NCI-H187 treated with DMSO at 0.1 percent for 48 hours (cell line): ENCODE measurements at places on chromosomes 7 and 10.

DNA sequence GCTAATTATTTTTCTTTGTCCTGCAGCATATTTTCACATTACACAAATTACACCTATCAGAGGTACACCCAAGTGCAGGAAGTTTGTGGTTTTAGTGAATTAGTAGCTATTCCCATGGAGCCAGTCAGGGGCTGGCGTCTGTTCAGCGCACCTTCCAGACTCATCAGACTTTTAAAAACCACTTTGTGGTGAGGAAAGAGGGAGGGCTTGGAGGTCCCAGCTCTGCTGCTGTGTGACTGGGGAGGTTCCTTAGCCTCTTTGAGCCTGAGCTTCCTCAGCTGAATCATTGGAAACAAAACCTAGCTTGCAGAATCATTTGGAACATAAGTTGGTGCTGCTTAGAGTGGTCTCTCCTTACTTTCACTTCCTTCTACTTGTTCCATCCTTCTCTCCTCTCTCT, 175.4 kb downstream of the SORCS3 start:
- no peak for DNase-seq

DNA sequence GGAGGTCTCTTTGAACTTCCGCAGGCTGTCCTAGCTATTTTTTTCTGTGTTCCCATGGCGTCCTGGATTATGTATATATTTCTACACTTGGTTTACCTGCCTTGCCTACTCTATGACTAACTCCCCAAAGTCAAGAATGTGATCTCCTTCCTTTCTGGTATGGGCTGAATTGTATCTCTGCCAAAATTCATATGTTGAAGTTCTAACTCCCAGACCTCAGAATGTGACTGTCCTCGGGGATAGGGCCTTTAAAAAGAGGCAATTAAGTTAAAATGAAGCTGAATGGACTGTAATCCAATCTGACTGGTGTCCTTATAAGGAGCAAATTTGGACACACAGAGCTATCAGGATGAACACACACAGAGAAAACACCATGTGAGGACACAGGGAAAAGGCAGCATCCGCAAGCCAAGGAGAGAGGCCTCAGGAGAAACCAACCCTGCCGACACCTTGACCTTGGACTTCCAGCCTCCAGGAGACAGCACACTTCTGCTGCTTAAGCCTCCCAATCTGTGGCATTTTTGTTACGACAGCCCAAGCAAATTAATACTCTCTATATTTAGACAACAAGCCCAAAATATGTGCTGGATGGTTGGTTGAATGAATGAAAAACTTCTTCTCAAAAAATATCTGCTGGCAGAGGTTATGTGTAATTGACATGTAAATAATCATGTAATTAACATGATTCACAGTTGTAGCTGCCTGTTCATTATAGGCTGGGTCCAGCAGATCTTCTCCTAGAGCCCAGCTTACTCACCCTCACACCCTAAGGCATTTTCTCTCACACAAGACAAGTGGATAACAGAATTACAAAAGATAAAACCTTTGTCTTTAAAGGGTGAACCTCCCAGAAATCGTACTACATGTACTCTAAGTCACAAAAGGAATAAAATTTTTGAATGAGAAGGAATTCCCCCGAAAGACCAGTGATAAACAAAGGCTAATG, 123.7 kb downstream of the CUBN start:
- DNase-seq, result no peak

DNA sequence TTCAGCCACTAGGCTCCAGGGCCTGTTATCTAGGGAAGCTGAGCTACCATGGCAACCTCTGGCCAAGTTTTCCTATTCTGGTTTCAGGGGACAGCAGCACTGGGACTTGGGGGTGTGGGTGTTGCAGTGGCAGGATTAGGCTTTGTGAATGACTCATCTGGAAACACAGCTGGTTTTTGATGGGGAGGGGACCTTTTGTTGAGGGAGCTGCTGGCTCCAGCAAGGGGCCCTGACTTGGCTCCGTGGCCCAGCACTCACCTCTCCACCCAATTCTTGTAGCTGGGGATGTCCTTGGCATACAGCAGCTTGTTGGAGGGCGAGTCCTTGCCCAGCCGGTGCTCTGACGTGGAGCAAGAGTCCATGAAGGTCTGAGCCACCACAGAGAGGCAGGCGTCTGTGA, 435.9 kb downstream of the PLXNA4 start:
- no peak for DNase-seq

GRCh38 chr10:101781984-101782810, 1.0 kb downstream of the NPM3 start:
- no peak for DNase-seq

GRCh38 chr7:114708646-114709045, 213.2 kb upstream of the MDFIC start:
- no peak for DNase-seq

- no peak for DNase-seq
These were observed 1063.5 kb upstream of the LRRN3 start for GRCh38 chr7:110027385-110027784.

DNA sequence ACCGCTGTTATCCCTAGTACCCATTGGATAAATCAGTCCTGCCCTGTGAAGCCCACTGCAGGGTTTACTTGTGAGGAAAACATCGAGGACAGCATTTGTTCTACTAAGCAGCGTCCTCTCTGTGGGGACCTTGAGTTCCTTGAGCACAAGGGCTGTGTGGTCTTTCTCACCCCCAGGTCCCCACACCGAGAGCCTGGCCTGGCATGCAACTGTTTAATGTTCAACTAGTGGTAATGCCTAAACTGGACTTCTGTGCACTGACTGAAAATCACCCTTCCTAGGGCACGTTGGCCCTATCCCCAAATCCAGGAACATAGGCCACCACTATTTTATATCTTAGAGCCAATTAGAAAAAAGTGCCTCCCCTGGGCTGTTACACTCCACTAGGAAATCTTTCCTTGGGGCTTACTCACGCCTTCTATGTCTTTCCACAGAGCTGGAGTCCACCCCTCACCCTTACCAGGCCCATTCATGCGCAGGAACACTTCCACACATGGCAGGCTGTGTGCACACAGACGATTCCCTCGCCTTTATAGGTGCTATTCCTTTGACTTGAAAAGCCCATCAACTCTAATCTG, 1.7 kb upstream of the TMEM213 start:
- DNase-seq, result no peak

DNA sequence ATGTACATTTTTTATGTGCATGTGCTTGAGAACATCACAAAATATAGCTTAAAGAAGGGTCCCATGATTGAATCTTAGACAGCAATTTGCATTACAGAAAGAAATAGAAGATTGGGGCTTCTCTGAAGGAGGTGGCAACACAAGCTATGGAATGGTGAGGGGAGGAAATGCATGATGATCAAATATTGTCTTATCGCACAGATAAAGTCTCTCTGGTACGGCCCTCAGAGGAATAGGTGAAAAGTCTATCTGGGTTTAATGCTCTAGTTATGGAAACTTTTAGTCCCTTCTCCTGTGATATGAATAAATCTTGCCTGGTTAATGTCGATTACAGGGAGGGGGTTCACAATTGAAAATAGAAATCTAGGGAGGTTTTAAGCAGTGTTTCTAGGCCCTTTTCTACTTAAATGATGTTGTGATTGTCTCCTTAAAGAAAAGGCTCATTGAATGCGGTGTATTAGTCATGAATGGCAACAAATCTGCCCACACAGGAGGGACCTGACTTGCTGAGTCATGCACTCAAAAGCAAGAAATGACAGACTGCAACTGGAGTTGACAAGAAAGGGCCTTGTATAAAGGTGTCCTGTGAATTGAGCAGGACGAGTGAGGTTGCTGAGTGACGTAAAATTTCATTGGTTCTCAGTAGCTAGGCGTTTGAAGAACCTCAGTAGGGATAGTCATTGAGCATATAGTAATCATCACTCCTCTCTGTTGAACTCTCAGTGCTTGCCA, 133.4 kb upstream of the CSTF2T start:
- no peak for DNase-seq

GRCh38 chr10:97771055-97771891, 526 bp downstream of the SFRP5 start:
- DNase-seq, result no peak

DNA sequence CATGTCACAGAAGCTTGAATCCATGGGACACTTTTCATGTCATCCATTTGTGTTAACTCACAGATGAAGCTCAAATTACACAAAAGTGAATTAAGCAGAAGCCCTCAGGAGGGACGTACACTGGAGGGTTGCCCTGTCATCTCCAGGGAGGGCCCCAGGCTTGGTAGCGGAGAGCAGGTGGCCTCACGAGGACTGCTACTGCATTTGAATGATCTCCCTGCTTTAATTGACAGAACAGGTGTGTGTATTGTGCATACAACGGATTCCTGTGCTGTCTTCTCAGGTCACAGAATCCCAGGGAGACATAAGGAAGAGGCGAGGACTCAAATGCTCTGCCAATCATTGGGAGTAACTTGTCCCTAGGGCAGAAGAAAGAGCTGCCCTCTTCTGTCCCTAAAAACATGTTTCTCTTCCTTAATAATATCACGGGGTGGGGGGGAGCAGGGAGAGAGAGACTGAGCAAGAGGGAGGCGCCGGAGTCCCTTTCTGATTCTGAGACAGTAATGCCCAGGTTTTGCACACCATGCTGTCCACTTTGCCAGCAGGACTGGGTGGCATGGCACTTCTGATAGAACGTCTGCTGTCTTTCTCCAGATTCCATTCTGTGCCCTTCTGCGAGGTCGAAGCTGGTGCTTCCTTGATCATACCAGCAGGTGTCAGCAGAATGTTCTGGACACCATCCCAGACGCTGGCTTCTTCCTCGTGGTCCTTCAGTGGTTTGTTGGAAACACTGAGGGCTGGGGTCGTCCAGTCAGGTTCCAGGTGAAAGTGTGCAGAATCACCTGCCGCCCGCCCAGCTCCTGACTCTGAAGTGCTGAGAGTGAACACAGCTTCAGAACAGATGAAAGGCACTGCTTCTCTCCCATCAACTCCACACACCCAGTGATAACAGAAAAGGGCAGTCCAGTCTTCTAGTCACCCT, 26.2 kb upstream of the RASGEF1A start:
- DNase-seq, result peak; percentile 5

DNA sequence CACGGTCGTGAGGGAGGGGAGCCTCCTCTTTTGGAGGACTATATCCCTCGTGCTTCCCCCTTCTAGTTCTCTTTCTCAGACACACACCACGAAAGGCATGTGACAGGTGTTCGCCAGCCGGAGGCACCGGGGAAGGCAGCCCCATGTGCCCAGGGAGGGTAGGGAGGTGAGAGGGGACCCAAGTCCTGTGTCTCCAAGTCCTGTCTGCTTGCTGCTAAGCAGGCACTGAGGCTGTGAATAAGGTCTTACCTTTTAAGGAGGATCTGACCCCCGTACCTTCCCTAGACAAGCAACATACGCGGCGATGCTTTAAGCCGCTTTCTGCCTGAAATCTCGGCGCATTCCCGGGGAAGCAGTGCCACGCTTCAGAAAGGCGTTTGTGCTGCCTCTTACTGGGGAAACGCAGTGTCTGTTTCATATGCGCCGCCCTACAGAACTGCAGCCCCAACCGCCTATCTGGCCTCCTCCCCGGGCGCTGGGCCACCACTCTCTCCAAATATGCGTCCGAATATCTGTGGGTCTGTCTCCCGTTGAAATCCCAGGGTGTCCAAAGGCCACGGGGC, 770 bp downstream of the PLXNA4 start:
- no peak for DNase-seq

DNA sequence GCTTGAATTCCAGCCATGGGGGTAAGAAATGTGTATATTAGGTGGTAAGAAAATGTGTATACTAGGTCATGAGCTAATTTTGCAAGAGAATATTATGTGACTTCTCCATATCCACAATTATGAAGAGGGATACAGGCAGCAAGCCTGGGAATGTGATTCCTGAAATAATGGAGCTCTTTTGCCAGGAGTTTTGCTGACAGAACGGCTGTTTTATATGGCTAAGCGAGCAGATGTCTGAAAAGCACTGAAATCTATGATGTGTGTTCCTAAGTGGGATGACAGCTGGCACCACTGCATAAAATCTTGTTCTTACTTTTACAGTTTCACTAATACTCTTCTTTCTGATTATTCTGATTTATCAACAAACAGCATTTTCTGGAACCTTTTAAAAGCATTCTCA, 386.0 kb upstream of the HPS1 start:
- no peak for DNase-seq

DNA sequence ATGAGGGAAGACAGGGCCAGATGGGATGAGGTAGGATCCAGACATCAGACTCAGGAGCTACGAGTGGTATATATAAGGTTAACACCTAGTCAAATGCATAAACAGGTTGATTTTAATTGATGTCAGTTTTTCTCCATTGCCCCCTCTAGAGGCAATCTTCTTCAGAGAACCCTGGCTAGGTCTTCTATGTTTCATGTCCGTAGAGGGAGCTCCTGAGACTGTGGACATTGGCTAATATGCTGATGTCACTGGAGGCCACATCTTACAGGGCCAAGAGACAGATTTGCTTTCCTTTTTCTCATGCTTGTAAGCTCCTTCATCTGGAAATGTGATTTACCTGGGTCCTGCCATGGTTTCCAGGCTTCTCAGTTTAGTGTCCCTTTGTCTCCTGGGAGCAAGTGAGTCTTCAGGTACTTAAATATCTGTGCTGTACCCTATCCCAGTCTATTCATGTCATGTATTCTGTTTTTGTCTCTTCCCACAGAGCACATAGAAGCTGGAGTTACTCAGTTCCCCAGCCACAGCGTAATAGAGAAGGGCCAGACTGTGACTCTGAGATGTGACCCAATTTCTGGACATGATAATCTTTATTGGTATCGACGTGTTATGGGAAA, 161.6 kb upstream of the PRSS1 start:
- DNase-seq, result no peak

DNA sequence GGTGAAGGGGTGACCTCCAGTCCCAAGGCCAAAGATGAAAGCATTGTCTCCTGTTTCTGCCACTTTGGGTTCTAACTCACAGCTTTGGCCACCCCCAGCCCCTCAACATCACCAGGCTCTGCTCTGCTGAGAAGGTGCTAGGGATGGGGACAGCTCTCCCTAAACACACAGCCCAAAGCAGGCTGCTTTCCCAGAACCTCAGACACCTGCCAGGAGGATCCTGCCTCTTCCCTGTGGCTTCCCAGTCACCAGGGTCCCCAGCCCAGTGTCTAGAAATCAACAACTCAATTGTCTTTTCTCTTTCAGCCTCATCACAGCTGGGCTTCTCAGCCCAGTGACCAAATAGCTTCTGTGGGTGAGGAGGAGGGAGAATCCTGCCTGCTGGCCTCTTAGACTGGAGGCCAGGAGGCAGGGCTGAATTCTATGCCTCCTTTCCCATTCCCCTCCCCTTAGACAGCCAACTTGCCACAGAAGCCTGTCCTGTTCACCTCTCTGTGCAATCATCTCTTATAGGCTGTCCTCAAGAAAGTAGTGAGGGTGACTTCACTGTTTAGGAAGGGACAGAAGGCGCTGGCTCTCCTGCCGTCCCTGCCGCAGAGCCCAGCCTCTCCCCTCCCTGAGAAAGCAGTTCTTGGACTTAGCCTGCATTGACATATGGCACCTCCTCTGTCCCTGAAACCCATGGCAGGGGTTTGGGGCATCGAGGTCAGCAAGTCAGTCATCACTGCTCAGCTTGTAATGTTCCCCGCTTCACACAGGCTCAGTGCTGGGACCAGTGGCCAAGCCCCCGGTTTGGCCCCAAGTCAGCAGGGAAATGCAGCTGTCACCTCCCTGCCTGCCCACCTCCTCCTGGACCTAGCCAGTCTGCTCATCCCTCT, 3.7 kb downstream of the FGF8 start:
- no peak for DNase-seq

GRCh38 chr10:46558392-46559185, 2.1 kb upstream of the GPRIN2 start:
- DNase-seq, result no peak
